ENCODE measurements at places on chromosomes 7 and 10.

GRCh38 chr10:86663046-86663345 lies 5.3 kb upstream of the LDB3 start:
- DNase-seq = no peak

DNA sequence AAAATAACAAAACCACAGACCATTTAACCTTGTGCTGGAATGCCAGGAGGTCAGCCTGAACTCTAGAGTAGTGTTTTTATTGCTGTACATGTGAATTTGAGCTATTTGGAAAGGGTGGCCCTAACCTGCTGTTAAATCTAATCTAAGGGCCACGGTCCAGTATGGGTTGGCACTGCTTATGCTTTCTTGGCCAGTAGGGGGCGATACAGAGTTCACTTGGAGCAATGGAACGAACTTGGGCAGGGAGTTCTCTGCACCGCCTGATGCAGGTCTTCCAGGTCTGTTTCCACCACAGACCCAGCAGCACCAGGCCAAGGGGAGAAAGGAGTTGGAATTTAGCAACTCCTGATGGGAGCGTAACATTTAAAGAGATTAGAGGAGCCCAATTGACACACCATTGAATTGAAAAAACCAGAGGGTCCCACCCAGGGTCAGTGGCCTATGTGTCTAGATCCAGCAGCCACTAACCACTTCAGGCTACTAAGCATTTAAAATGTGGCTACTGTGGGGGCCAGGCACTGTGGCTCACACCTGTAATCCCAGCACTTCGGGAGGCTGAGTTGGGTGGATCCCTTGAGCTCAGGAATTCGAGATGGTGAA lies 75.7 kb upstream of the EFCAB10 start:
- DNase-seq = no peak

DNA sequence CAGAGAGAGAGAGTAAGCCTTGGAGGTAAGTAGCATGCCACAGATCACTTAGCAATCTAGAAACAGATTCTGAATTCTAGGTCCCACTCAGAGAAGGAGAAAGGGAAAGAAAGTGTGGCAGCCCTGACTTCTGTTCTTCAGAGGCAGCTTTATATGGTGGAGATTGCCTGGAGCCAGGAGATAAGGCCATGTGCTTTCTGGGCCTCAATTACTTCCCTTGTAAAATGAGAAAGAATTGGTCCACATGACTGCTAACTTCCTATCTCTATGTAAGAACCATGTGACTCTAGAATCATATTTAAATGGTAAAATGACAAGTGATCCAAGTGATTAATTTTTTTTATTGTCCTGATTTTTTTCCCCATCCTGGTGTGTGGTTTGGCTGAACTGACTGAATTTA lies 64.1 kb downstream of the HHEX start:
- no peak for DNase-seq

- DNase-seq = no peak
Measured at GRCh38 chr7:155799514-155799913, 12.7 kb downstream of the SHH start.

GRCh38 chr10:104925232-104925851 lies 284.3 kb downstream of the SORCS3 start:
- no peak for DNase-seq

DNA sequence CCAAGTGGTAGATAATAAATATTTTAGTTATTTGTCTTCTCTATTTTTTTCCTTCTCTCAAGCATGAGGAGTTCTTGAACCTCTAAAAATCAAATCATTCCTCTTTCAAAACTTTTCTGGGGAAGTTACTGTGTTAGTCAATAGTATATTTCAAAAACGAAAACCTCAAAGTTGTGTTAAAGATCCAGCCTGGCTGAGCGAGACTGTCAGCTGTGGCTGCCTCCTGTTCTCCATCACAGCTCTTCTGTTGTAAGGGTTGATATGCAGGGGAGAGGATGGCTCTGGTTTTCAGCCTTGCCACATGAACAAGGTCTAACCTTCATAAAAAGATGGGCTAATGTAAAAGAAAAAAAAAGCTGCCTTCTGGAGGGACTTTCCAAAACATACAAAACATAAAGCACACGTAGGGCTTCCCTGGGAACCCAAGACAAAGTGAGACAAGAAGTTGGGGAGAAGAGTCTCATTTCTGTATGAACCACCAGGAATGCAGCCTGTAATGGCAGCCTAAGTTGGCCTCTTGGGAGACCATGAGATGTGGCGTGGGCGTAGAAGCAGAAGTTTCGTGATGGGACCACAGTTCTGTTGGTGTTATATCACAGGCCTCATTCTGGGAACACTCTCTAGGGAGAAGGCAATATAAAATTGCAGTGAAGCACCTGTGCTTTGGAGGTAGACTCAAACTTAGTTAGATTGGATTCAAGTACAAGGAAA lies 77.9 kb upstream of the FHIP2A start:
- DNase-seq = no peak

- no peak for DNase-seq
Measured at GRCh38 chr7:74223711-74224510, 14.1 kb downstream of the LAT2 start.

GRCh38 chr7:75575488-75576121 lies 83.5 kb downstream of the SPDYE5 start:
- DNase-seq = no peak

- no peak for DNase-seq
Measured at GRCh38 chr7:2819161-2819953, 24.8 kb downstream of the GNA12 start.

DNA sequence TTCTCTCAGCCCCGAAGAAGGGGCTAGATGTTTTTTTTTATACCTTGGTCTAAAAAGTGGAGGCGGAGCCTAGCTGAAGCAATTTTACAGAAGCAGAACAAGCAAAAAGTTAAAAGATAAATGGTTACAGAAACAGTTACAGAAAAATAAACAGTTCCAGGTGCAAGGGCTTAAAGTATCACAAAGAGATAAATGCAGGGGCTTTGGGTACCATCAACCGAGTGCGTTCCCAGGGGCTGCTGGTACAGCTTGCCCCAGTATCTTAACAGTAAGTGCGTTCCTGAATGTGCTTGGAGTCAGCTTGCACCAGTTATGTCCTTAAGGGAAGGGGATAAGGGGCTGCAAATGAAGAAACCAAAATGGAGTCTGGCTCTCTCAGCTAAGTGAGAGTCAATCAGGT lies 173.9 kb upstream of the MBL2 start:
- no peak for DNase-seq

- no peak for DNase-seq
Measured at GRCh38 chr10:133104068-133104962, 16.6 kb downstream of the ADGRA1 start.

DNA sequence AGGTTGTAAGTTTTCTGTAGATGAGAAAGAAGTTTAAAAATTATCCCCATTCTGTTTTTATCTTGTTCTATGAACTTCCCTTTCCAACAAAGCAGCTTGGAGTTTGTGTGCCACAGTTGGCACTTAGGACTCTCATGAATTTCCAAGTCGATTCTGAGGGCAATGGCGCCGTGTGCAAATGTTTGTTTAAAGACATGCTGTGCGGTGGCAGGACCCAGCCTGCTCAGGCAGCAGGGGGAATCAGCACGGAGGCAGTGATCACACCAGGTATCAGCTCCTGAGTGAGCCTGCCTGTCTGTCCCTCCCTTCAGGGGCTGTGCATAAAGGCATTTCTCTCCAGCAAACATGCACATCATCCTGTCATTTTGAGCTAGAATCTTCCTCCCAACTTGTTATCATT lies 109.8 kb upstream of the WDR11 start:
- no peak for DNase-seq

- DNase-seq = no peak
Measured at GRCh38 chr10:49094646-49095045, 20.7 kb downstream of the VSTM4 start.

DNA sequence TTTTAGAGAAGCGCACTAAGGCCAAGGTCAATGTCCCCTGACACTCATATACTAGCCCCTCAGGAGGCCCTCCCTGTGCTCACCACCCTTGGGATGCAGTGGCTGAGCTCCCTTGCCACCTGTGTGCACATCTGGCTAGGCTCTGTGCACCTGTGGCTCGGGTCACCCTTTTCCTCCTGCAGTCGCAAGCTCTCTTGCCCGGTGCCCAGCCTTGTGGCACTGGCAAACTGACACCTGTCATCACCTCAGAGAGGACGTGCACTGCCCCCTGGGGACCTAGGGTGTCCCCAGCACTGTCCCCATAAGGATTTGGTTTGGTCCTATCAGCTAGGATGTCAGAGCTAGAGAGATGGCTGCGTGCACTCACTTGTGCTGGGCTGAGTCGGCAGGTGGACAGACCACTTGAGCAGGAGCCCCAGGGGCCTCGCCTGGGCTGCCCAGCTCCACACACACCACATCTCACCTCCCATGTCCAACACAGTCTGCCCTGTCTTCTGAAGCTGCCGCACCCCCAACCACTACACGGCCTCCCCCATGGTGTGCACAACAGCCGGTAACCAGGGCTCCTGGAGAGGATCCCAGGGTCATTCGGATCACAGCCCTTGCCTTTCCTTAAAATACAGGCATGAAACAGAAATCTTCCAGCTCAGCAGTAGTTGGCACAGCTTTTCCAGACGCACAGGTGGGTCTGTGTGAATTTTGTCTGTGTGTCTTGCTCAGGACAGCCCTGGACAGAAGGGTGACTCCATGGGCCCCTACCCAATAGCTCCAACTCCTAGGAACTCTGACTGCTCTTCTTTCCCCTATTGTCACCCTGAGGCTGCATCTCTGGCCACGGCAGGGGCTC lies 111.0 kb downstream of the GRID1 start:
- DNase-seq = no peak

- no peak for DNase-seq
Measured at GRCh38 chr7:39952374-39952773, 2.3 kb downstream of the CDK13 start.
